Stimulated activated CD4-positive, alpha-beta T cell treated with anti-CD3 and anti-CD28 coated beads, TNF-alpha, amount 100 ng/mL, for 1 hour (primary cell): ENCODE measurements at places on chromosomes 3 and 15.
A peak's percentile ranks its signal among the peaks of the same experiment; 100 is the strongest.

DNA sequence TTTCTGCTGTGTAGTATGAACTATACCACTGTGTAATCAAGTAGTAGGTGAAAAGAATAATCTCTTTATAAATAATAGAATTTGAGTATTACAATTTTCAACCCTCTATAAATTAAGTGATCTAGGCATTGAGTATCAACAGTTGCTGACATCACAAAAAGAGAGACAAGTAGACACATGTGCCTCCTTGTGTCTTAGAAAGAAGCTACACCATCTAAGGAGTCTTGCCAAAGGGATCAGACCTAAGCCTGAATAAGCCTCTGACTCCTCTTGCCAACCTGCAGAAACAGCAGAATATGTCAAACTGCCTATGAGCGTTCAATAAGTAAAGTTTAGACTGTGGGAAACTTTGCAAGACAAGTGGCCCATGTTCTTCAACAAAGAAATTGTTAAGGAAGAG, 5.8 kb upstream of the MTMR10 start:
- no peak for DNase-seq

GRCh38 chr15:43330780-43331087, 361 bp upstream of the LCMT2 start:
- no peak for DNase-seq

- DNase-seq = peak; percentile 59
Measured at GRCh38 chr15:34038023-34038870, 757 bp downstream of the AVEN start.

DNA sequence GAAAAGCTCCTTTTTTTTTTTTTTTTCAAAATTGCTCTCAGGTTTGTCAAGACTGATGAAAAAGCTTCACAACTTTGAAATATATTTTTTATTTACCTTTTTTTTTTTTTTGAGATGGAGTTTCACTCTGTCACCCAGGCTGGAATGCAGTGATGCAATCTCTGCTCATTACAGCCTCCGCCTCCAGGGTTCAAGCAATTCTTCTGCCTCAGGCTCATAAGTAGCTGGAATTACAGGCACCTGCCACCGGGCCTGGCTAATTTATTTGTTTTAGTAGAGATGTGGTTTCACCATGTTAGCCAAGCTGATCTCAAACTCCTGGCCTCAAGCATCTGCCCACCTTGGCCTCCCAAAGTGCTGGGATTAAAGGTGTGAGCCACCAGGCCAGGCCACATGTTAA, 1515.0 kb downstream of the OTOL1 start:
- DNase-seq = no peak

- DNase-seq = no peak
Measured at GRCh38 chr15:44781128-44781810, 44.9 kb downstream of the TRIM69 start.

- no peak for DNase-seq
Measured at GRCh38 chr3:15941958-15942357, 144.2 kb upstream of the ANKRD28 start.

DNA sequence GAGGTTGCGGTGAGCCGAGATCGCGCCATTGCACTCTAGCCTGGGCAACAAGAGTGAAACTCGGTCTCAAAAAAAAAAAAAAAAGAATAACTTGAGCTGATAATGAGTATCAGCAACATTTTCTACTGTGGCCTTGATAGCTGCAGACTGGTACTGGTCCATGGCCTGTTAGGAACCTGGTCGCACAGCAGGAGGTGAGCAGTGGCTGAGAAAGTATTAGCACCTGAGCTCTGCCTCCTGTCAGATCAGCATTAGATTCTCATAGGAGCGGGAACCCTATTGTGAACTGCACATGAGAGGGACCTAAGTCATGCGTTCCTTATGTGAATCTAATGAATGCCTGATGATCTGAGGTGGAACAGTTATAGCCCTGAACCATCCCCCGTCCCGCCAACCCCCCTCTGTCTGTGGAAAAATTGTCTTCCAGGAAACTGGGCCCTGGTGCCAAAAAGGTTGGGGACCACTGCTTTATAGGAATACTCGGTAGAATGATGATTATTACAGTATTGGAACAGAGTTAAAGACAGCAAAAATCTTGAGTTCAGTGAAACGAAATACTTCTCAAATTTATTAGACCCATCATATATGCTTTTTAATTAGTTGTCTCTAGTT, 126.0 kb downstream of the ZNF609 start:
- DNase-seq = no peak

DNA sequence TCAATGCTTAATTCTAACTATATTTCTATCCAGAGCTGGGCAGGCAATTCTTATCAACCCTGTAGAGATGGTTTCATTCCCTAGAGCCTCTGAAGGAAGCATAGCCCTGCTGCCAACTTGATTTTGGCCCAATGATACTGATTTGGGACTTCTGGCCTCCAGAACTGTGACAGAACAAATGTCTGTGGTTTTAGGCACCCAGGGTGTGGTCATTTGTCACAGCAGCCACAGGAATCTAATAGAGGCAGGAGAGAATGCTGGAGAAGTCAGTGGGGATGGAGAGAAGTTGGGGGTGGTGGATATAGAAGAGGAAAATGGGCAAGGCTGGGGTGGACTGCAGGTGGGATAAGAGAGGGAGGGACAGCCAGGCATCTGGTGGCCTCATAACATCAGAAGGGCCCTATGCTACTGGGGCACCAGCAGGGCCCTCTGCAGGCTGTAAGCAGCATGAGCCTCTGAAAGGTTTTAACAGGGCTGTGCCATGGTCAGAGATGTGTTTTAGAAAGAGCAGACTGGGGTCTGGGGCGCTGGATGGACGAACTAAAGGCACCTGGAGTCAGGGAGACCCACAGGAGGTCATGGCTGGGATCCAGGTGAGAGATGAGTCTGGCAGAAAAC, 19.8 kb downstream of the MRPS11 start:
- DNase-seq = no peak

GRCh38 chr15:91522605-91523332, 330.7 kb upstream of the SLCO3A1 start:
- no peak for DNase-seq

- DNase-seq = no peak
Measured at GRCh38 chr3:69569520-69569919, 169.7 kb upstream of the MITF start.

DNA sequence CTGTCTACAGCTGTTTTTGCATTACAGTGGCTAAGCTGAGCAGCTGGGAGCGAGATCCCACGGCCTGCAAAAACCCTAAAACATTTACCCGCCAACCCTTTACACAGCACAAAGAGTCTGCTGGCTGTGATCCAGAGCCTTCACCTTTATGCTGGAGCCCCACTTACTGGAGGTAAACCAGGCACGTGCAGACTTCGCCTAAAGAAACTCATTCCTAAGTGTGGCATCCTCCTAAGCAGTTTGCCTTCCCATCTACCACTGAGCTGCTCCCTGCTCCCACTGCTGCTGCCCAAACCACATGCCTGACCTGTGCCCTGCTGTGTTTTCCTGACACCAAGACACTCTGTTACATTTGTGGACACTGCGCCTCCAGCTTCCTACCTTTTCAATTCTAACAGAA, 53.0 kb downstream of the CHSY1 start:
- no peak for DNase-seq

GRCh38 chr15:60152386-60152785, 148.3 kb downstream of the FOXB1 start:
- no peak for DNase-seq

DNA sequence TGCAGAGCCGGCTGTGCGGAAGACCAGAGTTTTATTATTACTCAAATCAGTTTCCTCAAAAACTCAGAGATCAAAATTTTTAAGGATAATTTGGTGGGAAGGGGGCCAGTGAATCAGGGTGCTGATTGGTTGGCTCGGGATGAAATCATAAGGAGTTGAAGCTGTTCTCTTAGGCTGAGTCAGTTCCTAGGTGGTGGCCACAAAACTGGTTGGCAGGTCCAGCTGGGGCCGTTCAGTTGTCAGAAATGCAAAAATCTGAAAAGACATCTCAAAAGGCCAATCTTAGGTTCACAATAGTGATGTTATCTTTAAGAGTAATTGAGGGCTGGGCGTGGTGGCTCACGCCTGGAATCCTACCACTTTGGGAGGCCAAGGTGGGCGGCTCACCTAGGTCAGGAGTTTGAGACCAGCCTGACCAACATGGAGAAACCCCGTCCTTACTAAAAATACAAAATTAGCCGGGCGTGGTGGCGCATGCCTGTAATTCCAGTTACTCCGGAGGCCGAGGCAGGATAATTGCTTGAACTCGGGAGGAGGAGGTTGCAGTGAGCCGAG, 2.3 kb upstream of the ZNF589 start:
- no peak for DNase-seq

- no peak for DNase-seq
Measured at GRCh38 chr3:177427540-177427939, 230.3 kb upstream of the TBL1XR1 start.

DNA sequence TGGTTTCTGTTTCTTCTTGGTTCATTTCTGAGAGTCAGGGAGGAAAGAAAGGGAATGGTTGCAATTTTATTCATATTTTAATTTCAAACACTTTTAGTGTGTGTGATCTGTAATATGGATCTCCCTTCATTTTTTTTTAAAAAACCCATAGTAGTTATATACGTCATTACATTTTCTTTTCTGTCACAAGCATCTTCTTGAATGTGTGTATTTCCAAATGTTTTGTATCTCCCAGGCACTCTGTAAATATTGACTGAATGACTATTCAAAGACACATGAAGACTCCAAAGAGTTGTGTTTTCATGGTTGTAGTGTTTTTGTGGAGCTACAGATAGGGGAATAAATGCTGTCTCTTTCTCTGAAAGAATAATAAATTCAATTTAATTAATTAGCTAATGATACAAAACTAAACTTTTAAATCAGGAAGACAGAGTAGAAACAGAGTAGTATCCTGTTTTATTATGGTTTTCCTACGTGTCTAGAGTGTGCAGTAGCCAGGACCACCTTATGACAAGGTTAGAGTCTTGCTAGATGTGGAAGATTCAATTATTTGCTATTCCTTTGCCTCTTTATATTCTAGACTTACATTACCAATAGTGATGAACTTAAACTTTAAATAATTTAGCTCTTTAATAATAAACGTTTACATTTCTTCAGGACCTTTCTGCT, 35.5 kb downstream of the NECTIN3 start:
- DNase-seq = no peak

- DNase-seq = no peak
Measured at GRCh38 chr3:78907367-78907766, 860.4 kb downstream of the ROBO1 start.

- no peak for DNase-seq
Measured at GRCh38 chr3:11015369-11015768, 22.8 kb downstream of the SLC6A1 start.

DNA sequence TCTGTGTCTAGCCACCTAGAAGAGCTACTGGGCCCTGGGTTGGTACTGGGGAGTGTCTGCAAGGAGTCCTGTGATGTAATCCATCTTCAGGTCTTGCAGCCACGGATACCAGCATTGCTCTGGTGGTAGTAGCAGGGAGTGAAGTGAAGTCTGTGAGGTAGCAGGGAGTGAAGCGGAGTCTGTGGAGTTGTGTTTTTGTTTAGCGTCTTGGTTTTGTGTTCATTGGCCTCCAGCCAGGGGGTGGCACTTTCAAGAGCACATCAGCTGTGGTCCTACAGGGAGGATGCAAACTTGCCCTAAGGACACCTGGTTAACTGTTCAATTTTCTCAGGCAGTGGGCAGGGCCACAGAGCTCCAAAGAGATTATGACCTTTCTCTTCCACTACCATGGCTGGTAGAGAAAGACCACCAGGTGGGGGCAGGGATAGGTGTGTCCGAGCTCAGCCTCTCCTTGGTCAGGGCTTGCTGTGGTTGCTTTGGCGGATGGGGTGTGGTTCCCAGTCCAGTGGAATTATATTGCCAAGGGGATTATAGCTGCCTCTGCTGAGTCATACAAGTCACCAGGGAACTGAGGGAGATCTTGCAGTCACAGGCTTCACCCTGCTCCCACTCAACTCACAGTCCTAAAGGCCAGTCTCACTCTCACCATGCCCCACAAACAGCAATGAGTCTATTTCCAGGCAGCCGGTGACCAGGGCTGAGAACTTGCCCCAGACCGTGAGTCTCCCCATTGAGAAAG, 424.7 kb downstream of the ZBBX start:
- no peak for DNase-seq

- DNase-seq = no peak
Measured at GRCh38 chr3:99376926-99377325, 261.5 kb upstream of the COL8A1 start.

GRCh38 chr3:128854475-128854874, 24.9 kb upstream of the ACAD9 start:
- DNase-seq = no peak

GRCh38 chr3:13370609-13371008, 49.5 kb downstream of the NUP210 start:
- no peak for DNase-seq

- DNase-seq = no peak
Measured at GRCh38 chr3:42904076-42904475, 1.9 kb upstream of the ZNF662 start.

DNA sequence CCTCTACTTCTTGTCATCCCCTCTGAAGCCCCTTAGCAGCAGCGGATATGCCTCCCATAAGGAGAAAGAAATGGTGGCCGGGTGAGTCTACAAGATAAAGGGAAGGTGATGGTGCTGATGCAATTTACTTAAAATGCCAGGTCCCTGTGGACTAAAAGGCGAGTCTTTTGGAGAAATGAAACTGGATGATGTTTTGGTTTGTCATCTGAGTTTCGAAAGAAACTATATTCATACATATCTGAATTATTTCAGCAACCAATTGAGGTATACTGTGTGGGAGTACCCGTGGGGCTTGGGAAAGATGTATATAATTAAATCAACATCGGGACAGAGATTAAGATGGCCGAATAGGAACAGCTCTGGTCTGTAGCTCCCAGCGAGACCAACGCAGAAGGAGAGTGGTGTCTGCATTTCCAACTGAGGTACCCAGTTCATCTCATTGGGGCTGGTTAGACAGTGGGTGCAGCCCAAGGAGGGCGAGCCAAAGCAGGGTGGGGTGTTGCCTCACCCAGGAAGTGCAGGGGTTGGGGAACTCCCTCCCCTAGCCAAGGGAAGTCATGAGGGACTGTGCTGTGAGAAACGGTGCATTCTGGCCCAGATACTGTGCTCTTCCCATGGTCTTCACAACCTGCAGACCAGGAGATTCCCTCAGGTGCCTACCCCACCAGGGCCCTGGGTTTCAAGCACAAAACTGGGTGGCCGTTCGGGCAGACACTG, 210.6 kb upstream of the CHRM5 start:
- DNase-seq = no peak

GRCh38 chr3:49013738-49014660, 4.4 kb downstream of the DALRD3 start:
- DNase-seq = no peak

DNA sequence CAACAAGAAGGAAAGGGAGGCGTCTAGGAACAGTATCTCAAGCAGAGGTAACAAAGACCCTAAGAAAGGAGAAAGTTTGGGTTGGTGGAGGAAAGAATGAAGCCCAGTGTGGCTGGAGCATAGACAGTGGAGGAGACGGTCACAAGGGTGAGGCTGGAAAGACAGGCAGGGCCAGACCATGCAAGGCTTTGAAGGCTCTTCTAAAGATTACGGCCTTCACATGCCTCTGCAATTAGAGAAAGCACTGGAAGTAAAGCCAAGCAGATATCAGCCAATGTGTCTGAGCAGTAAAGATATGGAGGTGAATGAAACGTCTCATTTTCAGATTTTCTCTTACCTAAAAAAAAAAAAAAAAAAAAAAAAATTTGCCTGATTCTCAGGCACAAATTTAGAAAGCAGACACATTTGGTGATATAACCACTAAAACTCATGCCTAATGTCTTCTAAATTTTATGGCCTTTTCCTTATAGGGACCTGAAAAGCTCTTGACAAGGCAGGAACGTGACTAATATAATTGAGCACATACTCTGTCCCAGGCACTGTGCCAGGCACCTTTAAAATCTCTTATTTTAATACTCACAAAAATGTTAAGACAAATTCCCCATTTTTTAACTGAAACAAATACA, 184.1 kb downstream of the MECOM start:
- no peak for DNase-seq
